ENCODE measurements at places on chromosomes 1 and 21.

DNA sequence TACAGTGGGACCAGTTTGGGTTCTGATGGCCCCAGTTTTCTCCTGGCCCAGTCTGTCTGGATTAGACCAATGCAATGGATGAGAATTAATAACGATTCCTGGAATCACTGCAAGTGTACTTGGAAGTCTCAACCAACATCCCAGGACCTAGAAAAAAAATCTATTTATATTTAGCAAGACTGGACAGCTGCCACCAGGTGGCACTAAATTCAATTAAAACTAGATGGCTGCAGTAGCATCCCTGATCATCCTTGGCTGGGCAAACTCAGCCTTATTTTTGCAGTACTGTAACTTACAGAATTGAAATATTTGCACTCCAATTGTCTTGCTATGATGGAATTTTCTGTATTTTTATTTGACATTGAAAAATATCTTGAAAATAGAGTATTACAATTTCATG lies 165.7 kb downstream of the NCAM2 start:
- DNase-seq, result no peak

GRCh38 chr1:3644273-3644672 lies 5.6 kb downstream of the WRAP73 start:
- DNase-seq, result no peak

- DNase-seq, result no peak
These were observed 124.7 kb downstream of the CASZ1 start for GRCh38 chr1:10671622-10672342.

DNA sequence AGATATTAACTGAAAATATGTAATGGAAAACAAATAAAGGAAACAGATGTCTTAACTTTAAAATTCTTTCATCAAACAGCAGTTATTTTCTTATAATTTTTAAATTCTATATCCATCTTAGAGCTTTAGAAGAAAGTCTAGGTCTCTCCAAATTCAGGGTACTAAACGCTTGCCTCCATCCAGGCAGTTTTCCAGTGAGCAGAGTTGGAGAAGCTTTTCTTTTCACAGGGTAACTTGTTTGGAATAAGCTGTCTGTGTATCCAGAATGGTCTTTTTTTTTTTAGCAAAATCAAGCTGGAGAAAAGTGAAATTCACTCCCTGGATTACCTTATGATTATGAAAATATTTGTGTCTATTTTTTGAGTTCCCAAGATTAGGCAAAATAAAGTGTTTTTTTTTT lies 88.6 kb downstream of the DDAH1 start:
- no peak for DNase-seq

DNA sequence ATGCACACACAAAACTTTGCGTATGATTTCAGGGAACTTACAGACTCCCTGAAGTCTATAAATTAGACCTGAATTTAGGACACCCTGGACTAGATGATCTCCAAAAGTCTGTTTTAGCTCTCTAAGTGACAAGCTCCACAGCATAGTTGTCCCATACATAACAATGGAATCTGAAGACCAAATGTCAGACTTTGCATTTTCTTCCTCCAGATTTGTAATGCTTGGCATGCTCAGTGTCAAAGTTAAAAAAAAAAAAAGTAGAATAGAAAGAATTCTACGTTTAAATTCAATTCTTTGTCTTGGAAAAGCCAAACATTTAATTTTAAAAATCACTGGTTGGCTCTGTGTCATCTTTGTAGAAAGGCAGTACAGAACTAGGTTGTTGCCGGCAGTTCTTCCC lies 66.7 kb downstream of the OLFML2B start:
- no peak for DNase-seq

DNA sequence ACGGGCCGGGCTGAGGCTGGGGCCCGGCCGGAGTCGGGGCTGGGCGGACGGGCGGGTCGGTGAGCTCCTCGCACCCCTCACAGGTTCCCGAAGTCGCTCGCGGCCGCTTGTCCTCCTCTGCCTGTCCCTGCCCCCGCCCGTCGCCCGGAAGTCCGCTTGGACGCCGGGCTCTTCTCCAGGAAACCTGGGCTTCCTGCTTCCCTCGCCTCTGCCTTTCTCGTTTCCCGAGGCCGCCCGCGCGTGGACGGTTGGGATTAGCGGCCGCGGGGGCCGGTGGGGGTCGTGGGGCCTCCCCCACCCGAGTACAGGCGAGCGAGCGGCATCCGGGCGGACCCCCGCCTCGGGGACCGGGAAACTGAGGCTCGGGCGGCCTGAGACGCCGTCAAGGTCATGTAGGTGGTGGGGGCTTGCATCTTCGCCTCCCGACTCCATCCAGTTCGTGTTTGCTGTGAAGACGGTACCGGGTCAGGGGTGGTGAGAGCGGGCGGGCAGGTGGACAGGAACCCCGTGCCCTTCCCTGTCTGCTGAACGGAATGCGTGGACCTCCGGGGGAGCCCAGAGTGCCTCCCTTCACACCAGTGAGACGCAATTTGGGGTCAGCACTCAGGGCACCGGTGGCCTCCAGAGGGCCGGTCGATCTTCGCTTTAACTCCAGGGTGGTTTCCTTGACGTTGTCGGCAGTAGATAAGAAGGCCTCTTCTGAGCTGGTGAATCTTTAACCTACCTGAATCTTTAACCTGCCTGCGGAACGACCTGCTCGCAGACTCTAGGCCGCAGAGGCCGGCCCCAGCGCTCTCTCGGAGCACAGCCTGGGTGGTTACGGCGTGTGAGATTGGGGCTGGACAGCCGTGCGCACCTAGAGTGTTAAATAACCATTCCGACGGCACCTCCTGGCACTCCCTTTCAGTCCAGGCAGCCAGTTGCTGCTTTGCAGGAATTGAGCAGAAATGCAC lies 686 bp downstream of the ARF1 start:
- DNase-seq, result no peak

- DNase-seq, result no peak
These were observed 39.5 kb upstream of the ZNF124 start for GRCh38 chr1:247211339-247211738.

DNA sequence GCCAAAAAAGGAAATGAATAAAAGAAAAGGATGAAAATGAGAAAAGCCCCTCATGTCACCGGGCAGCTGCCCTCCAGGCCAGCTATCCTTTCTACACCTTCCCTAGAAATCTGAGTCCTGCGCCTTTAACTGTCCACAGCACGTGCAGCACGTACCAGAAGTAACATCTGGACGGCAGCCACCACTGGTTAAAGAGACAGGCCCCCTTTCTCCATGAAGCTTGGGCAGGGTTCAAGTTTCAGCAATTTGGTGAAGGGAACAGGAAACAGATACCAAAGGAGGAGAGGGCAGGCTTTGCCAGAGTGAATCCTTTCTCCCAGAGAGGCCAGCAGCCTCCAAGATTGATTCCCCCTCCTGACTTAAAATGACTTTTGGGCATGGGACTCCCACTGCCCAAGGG lies 3.6 kb upstream of the KIAA2013 start:
- no peak for DNase-seq

DNA sequence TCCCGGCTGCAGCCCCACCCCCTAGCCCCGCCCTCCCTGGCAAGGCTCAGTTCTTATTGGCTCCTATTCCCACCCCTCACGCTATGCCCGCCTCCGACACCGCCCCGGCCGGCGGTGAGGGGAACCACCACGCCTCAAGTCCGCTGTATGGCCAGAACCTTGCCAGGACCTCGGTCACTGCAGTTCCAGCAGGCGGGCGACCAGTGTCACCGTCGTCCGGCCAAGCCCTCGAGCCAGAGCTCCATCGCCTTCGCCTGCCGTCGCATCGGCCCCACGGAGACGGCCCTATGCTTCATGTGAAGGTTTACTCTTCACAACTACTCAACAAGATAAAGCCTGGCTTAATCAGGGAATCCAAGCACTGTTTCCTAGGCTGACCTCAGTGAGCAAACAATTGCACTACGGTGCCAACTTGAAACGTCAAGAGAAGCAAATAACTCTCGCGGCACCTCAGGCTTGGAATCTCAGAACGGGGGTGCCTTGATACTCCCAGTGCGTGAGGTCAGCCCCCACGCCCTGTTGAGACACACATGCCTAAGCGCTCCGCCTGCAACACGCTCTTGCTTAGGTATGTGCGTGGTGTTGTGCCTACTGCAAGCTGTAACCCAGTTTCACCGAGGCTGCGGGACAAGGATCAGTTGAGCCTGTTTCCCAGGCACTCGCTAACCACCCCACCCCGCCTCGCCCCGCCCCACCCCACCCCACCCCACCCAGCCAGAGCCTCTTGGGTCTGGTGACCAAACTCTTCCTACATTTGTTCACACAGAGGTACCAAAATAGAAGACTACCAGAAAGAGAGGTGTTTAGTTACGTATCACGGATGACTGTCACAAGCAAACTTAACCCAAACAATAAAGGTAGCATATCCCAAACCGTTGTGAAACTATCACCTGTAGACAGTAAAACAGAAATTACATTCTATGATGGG lies 498 bp upstream of the DENND2C start:
- DNase-seq, result peak; percentile 80

DNA sequence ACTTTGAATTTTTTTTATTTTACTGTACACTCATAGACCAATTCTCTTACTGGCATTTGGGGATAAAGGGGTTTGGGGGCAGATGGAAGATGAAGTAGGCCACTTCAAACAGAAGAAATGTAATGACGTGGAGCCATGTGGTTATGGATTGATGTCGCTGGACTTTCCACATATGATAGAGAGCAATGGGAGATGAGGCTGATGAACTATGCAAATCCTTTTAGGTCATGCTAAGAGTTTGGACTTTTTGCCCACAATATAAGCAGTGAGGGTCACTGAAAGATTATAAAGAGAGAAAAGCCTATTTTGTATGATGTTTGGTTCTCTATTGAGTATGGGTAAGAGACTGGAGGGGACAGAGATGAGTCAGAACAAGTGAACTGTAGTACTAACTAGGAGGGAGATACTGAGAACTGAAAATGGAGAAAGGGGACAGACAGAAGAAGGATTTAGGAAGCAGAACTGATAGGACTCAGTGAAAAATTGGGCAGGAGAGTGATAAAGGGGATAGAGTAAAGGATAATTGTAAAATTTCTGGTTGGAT lies 9.2 kb downstream of the C1orf21 start:
- no peak for DNase-seq

DNA sequence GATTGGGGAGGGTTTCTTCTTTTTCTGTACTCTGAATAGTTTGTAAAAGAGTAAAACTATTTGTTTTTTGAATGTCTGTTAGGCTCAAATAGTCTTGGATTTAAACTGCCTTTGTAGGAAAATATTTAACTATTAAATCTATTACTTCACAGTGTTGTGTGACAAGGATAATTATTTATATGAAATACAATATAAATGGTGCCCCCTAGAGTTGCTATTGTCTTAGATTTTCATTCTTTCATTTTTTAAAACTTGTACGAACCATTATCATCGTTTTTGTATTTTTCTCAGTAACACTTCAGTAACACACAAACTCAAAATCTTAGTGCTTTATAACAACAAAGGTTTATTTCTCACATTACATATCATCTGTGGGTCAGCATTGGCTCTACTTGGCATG lies 37.4 kb downstream of the C1orf185 start:
- no peak for DNase-seq

DNA sequence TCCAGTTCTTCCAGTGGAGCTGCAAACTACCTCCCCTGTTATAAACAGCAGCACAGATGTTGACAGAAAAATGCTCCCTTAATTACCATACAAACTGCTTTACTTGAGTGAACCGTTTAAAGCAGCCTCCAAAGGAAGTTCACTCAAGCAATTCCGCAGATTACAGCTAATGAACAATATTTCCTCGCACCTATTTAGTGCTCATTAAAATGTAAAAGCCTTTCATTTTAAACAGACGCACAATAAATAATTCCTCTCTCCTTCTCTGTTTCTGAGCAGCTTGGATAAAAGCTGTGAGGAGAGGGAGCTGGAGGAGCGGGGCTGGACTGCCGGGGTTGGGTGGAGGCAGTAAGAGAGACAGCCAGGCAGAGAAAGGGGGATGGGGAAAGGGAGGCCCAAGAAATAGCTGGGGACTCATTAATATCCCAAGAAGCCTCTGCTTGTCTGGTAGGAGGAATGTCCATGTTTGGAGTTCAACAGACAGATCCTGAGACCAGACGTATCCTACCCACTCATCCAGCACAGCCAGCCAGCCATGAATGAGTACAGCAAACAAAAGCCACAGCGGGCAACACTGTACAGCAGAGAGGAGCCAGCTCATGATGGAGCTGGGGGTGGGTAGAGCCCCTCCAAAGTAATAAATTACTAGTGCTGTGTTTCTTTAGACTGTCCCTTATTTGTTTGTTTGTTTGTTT lies 227.7 kb downstream of the GPATCH2 start:
- no peak for DNase-seq

DNA sequence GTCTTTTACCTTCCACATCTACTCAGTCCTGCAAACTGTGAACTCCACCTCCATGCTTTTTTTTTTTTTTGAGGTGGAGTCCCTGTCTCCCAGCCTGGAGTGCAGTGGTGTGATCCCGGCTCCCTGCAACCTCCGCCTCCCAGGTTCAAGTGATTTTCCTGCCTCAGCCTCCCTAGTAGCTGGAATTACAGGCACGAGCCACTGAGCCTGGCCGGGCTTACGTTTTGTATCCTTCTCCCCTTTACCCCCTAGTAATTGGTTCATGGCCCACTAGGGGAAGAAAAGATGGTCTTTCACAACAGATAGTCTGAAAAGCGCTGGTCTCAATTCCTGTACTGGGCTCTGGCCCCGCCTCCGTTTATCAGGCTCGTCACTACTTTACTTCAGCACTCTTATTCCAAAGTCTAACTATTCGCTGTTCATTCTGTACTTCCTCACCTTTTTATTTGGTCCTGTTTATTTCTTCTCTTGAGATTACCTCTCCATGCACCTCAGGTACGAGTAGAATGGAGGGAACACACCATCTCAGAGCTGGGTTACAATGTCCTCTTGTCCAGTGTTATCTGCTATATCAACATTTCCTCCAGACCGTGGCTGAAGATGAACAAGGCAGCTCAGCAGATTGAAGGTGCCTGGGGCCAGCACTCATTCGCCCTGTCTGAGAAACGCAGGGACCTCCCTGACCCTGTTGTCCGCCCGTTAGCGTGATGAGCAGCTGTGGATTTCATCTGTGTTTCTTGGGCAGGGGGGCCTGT lies 16.2 kb downstream of the CNST start:
- no peak for DNase-seq

- DNase-seq, result no peak
These were observed 1.6 kb downstream of the SLC25A34 start for GRCh38 chr1:15737324-15738319.

- no peak for DNase-seq
These were observed 392.4 kb downstream of the TTLL7 start for GRCh38 chr1:83606416-83606955.

- DNase-seq, result no peak
These were observed 30.2 kb downstream of the RERE start for GRCh38 chr1:8787218-8787617.

GRCh38 chr1:44733365-44733764 lies 2.4 kb upstream of the RNU5D-1 start:
- no peak for DNase-seq

GRCh38 chr1:167119696-167120095 lies 25.8 kb downstream of the STYXL2 start:
- DNase-seq, result no peak

- DNase-seq, result no peak
These were observed 50.4 kb downstream of the MDM4 start for GRCh38 chr1:204566583-204566955.

Measured in T-helper 1 cell (primary cell).